ENCODE measurements at places on chromosomes 4 and X. TPM values are rescaled to one million over a fixed set of nuclear protein-coding genes. Genes with fewer than 3 reads are reported as not detected.
A peak's percentile ranks its signal among the peaks of the same experiment; 100 is the strongest.

APELA gene
- total RNA-seq = not detected

CRMP1 gene
- total RNA-seq = not detected

- H3K4me3 ChIP-seq = no peak overlapping the region
- DNase-seq = no peak
- H3K27me3 ChIP-seq = no peaks in the 10 kb centered on the region
- H3K27ac ChIP-seq = no peak overlapping the region
These were observed 42.5 kb downstream of the VGLL1 start for GRCh38 chrX:136574548-136574947.

CXCR3 gene
- 4.4 TPM for total RNA-seq

GRCh38 chr4:4590546-4590945 is 48.7 kb upstream of the STX18 start:
- DNase-seq = no peak
- no peaks in the 10 kb centered on the region for H3K27me3 ChIP-seq
- H3K27ac ChIP-seq = no peak overlapping the region
- no peaks in the 10 kb centered on the region for H3K36me3 ChIP-seq
- no peaks in the 10 kb centered on the region for H3K4me1 ChIP-seq
- no peak overlapping the region for H3K4me3 ChIP-seq

DNA sequence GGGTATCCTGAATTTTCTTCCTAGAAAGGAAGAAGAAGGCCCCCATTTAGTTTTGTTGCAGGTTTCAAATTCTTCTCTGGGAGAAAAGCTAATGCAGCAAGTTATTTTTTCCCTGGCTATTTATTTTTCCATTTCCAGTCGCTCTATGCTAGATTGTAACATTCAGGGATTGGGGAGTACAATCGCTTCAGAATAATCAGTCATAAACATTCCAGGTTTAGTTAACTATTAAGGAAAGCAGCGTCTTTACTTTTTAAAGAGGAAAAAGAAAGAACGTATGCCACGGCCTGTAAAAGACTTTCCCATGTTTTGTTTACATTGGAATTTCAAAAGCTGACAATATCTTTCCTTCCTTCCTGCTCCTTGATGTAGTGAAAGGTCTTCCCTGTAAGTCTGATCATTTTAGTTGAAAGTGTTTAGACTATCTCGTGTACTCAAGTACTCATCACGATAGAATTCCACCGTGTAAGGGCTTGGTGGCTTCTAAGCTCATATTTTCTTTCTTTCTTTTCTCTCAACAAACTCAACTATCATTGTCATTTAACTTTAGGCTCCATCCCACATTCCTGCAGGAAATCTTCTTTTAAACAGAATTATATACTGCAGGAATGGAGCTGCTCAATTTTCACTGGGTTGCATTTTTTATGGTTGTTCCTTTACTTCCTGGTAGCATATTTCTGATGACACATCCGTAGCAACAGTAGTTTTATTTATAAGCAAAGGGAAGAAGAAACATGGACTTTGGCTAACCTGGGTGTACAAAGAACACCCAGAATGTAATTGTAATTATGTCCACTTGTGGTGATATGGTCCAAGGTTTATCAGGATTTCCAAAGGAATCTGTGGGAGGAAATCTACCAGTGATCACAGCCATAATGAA is 213.1 kb upstream of the FAT1 start:
- H3K36me3 ChIP-seq = no peaks in the 10 kb centered on the region
- no peaks in the 10 kb centered on the region for H3K27me3 ChIP-seq
- H3K4me1 ChIP-seq = no peaks in the 10 kb centered on the region

GRCh38 chrX:113892401-113892800 is 691.5 kb upstream of the HTR2C start:
- H3K27me3 ChIP-seq = no peaks in the 10 kb centered on the region
- H3K4me3 ChIP-seq = no peak overlapping the region
- DNase-seq = no peak

PRDM8 gene
- 0.95 TPM for total RNA-seq

CSAG1 gene
- total RNA-seq = not detected

- DNase-seq = no peak
- H3K27me3 ChIP-seq = no peaks in the 10 kb centered on the region
- H3K4me1 ChIP-seq = no peaks in the 10 kb centered on the region
- H3K4me3 ChIP-seq = no peak within 1 kb of the TSS
- H3K27ac ChIP-seq = no peak within 1 kb of the TSS
These were observed at the start of gene POU3F4 for GRCh38 chrX:83508006-83508405. Gene POU3F4 (plus strand): TSS chrX:83508290. CDS start chrX:83508325, 35 bp downstream.

COL25A1 gene
- 2.5 TPM for total RNA-seq

ZCCHC13 gene
- not detected for total RNA-seq

- no peak for DNase-seq
- H3K4me1 ChIP-seq = no peaks in the 10 kb centered on the region
- H3K36me3 ChIP-seq = no peaks in the 10 kb centered on the region
- H3K4me3 ChIP-seq = no peak overlapping the region
These were observed 145.1 kb upstream of the MSX1 start for GRCh38 chr4:4714331-4714730.

DNA sequence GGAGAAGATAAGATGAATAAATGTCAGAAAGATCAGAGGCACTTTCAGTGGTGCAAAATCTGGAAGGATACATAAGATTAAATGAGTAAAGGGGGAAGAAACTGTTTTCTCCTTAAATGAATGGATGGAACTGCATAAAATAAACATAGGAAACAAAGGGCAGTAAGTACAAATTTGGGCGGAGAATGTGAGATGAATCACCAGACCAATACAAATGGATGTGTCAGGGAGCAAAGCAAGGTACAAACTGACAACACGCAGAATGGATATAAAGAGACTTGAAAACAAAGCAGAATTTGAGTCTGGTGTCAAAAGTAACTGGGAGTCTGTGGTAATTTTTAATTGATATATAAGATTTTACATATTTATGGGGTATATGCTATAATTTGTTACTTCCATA is 175.3 kb upstream of the PCDH18 start:
- no peaks in the 10 kb centered on the region for H3K27me3 ChIP-seq
- H3K4me3 ChIP-seq = no peak overlapping the region
- no peak for DNase-seq

- H3K36me3 ChIP-seq = no peaks in the 10 kb centered on the region
- DNase-seq = no peak
- H3K27ac ChIP-seq = no peak overlapping the region
- H3K27me3 ChIP-seq = no peaks in the 10 kb centered on the region
- no peaks in the 10 kb centered on the region for H3K4me1 ChIP-seq
These were observed 231.7 kb upstream of the TAPT1 start for GRCh38 chr4:16457944-16458343.

- H3K27me3 ChIP-seq = no peaks in the 10 kb centered on the region
- no peaks in the 10 kb centered on the region for H3K4me1 ChIP-seq
- no peak overlapping the region for H3K4me3 ChIP-seq
- DNase-seq = no peak
- no peaks in the 10 kb centered on the region for H3K36me3 ChIP-seq
- H3K27ac ChIP-seq = no peak overlapping the region
These were observed 4.0 kb downstream of the PRPS1 start for GRCh38 chrX:107632346-107632745.

- no peak overlapping the region for H3K4me3 ChIP-seq
- no peak overlapping the region for H3K27ac ChIP-seq
- H3K27me3 ChIP-seq = no peaks in the 10 kb centered on the region
- H3K4me1 ChIP-seq = no peaks in the 10 kb centered on the region
- H3K36me3 ChIP-seq = no peaks in the 10 kb centered on the region
These were observed 12.7 kb upstream of the HPF1 start for GRCh38 chr4:169770416-169770815.

DNA sequence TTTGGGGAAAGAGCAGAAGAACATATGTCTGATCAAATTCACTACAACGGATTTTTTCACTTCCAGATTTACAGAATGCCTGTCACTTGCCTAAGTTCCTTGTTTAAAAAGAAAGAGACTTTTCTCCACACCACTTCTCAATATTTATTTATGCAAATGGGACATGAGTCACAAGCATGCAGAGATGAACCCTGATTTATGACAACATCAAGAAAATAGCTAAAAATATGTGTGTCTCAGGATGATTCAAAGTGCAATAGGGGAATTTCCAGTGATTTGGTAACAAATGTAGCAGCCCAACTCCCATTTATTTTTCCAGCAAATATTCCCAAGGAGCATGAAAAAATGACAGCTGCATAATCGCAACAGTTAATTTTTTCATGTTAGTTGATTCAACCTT is 180.4 kb upstream of the FAT1 start:
- H3K4me3 ChIP-seq = no peak overlapping the region
- no peak for DNase-seq
- no peaks in the 10 kb centered on the region for H3K4me1 ChIP-seq

DNA sequence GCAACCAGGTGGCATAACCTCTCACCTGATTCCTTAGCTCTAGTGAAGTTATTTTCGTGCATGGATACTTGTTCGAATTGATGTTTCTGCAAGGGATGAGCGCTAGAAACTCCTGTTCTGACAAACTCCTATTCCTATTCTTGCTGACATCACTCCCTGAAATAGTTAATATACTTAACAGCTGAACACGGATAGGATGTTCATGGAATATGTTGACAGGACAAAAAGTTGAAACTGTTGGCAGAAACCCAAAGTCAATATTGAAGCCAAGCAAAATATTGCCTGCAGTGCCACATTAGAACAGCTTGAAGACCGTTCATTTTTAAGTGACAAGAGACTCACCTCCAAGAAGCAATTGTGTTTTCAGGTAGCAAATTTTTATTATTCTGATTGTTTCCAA is at the start of gene KLKB1:
KLKB1 (plus strand) TSS at position 287 of the 400 bp plus-strand sequence. CDS start 689 bp downstream, outside the sequence.
- no peak within 1 kb of the TSS for H3K27ac ChIP-seq
- no peak within 1 kb of the TSS for H3K4me3 ChIP-seq
- no peaks in the 10 kb centered on the region for H3K36me3 ChIP-seq
- no peak for DNase-seq

- peak overlapping the region; percentile 99 for H3K27ac ChIP-seq
- peak overlapping the region; percentile 66 for H3K4me3 ChIP-seq
- DNase-seq = no peak
- no peaks in the 10 kb centered on the region for H3K36me3 ChIP-seq
- no peaks in the 10 kb centered on the region for H3K27me3 ChIP-seq
- H3K4me1 ChIP-seq = peaks cover 47% of the 10 kb centered on the region
These were observed 1.5 kb downstream of the CASP6 start for GRCh38 chr4:109701566-109702410.

DNA sequence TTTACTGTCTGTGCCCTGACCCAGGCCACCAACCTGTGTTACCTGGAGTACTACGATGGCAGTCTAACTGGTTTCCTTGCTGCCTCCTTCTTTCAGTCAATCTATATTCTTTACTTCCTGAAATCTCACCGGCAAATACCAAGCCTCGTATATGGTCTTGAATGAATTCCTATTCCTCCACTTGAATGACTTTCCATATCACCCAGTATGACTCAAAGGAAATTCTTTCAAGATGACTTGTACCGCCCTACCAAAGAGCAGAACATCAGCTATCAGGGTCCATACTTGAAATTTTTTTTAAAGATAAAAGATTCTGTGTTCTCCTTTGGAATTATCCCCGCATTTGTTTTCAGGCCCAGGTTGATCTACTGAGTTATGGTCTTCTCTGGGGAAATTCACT is 378.0 kb downstream of the AFF2 start:
- H3K27me3 ChIP-seq = no peaks in the 10 kb centered on the region
- no peak overlapping the region for H3K27ac ChIP-seq
- no peaks in the 10 kb centered on the region for H3K4me1 ChIP-seq
- H3K36me3 ChIP-seq = no peaks in the 10 kb centered on the region
- DNase-seq = no peak

- H3K36me3 ChIP-seq = no peaks in the 10 kb centered on the region
- H3K4me3 ChIP-seq = no peak overlapping the region
- H3K4me1 ChIP-seq = no peaks in the 10 kb centered on the region
These were observed 318.7 kb downstream of the PCDH18 start for GRCh38 chr4:137213372-137214173.

- no peaks in the 10 kb centered on the region for H3K27me3 ChIP-seq
- no peak overlapping the region for H3K4me3 ChIP-seq
- no peak overlapping the region for H3K27ac ChIP-seq
- no peaks in the 10 kb centered on the region for H3K36me3 ChIP-seq
- no peak for DNase-seq
- no peaks in the 10 kb centered on the region for H3K4me1 ChIP-seq
These were observed 1779.0 kb downstream of the PCDH7 start for GRCh38 chr4:32499171-32499570.

- H3K4me3 ChIP-seq = no peak overlapping the region
- no peaks in the 10 kb centered on the region for H3K36me3 ChIP-seq
- no peaks in the 10 kb centered on the region for H3K27me3 ChIP-seq
- no peak overlapping the region for H3K27ac ChIP-seq
These were observed 54.1 kb upstream of the PRPS1 start for GRCh38 chrX:107574054-107574683.

GIMD1 gene
- total RNA-seq = 27.5 TPM

DNA sequence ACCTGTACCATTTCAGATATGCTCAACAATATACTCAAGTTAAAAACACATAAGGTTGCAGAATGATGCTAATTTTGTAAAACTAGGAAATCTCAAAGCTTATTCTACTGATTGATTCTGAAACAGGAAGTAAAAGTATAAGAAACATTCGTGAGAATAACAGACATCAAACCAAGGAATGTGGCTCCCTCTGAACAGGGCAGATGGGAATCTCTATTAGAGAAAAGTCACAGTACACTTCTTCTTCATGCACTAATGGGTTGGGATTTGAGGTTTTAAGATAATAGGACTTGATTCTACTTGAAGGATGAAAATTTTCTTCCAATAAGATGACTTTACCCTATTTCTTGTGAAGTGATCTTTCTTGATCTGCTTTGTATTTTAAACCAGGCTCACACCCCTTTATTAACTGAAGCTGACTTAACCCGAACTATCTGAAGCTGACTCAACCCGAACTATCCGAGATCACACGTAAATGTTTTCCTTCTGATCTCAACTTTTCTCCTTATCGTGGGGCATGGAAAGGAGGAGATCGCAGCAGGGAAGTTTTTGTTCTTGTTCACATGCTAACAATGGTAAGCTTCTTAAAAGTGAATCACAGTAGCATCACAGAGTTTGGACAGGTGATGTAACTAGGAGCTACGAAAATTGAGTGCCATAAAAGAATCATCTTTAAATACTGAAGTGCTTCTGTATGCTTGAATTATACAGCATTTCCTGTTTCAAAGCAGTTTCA is 363.1 kb upstream of the ZFP42 start:
- no peaks in the 10 kb centered on the region for H3K27me3 ChIP-seq
- no peaks in the 10 kb centered on the region for H3K4me1 ChIP-seq
- DNase-seq = no peak
- H3K27ac ChIP-seq = no peak overlapping the region

GRCh38 chr4:172134521-172134920 is 321.3 kb downstream of the GALNTL6 start:
- no peaks in the 10 kb centered on the region for H3K36me3 ChIP-seq
- no peaks in the 10 kb centered on the region for H3K27me3 ChIP-seq
- no peaks in the 10 kb centered on the region for H3K4me1 ChIP-seq

DNA sequence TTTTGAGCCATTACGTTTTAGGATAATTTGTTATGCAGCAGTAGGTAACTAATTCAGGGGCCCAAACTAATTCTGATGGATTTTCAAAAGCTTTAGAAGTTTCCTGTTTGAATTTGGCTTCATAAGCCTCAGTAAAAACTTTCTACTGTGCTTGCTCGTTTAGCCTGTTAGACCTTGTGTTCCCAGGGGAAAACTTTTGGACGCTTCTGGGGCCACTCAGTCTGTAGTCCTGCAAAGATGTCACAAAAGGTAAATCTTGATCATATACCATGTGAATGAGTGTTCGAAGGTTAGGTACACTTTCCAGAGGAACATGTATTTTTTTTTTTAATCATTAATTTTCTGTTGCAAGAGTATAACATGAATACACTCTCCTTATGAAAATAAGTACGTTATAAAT is 70.7 kb downstream of the SUPT20HL2 start:
- no peak for DNase-seq
- peak overlapping the region; percentile 10 for H3K27ac ChIP-seq
- no peaks in the 10 kb centered on the region for H3K27me3 ChIP-seq

- no peak for DNase-seq
- no peak overlapping the region for H3K27ac ChIP-seq
- H3K27me3 ChIP-seq = no peaks in the 10 kb centered on the region
- no peaks in the 10 kb centered on the region for H3K36me3 ChIP-seq
- H3K4me3 ChIP-seq = peak overlapping the region; percentile 33
These were observed 132.4 kb upstream of the USP9X start for GRCh38 chrX:40952855-40953254.
